ENCODE measurements at places on chromosomes 7 and 10.

DNA sequence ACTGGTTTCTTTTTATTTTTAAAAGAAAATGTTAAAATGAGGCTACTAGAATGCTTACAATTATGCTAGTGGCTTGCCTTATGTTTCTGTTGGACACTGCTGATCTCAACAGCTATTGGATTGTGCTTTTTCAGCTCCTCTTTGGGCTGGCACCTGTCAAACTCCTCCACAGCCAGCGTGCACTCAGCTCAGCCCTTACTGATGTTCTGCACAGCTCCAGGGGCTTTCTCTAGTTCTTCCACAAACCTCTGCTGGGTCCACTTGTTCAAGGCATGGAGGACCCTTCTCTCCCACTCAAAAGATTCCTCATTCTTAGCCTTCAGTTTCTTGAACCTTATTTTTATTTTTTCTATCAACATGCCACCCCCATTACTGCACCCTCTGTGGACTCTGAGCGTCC lies 96.0 kb downstream of the VIPR2 start:
- no peak for DNase-seq

GRCh38 chr7:39816462-39817060 lies 133.5 kb upstream of the CDK13 start:
- no peak for DNase-seq

DNA sequence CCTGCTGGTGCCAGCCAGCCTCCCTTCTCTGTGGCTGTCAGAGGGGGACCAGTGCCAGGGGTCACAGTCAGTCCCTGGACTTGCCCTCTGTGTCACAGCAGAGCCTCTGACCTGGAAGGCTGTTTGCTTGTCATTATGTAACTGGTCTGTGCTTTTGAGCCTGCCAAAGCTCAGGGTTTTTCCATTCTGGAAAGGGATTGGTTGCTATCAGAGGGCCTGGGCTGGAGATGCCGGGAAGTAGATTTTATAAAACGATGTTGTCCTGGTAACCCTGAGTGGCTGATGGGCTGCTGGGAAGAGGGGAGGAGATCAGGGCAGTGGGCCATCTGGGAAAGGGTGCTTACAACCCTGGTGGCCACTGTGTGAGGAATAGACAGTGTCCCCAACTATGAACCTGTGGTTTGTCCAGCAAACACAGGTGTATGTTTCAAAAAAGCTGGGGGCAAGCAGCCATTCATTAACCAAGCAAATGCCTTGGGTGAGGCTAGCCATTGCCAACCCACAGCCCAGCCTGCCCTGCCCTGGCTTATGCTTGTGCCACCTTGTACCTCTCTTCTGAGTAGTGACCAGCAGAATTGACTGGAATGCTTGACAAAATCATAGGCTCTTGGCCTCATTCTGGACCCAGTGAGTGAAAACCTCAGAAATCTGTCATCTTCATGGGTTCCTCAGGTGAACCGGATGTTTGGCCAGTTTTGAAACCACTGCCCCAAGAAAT lies 21.6 kb downstream of the SFTPD start:
- DNase-seq, result peak; percentile 35

GRCh38 chr10:58579011-58579655 lies 66.5 kb downstream of the BICC1 start:
- DNase-seq, result no peak

- no peak for DNase-seq
Observed at GRCh38 chr7:138880881-138881578, 83.0 kb upstream of the ATP6V0A4 start.

- DNase-seq, result no peak
Observed at GRCh38 chr7:158049271-158049670, 538.4 kb downstream of the PTPRN2 start.

DNA sequence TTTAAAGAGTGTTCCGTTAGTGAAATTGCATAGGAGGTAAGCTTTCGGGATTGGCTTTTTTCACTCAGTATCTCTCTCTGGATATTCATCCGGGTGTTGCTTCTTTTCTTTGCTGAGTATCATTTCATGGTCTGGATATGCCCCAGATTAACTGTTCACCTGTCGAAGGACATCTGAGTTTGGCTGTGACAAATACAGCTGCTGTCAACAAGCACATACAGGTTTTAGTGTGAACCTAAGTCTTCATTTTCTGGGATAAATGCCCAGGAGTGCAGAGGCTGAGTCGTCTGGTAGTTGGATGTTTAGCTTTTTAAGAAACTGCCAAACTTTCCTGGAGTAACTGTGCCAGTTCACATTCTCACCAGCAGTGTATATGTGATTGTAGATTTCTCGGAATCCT lies 5.6 kb downstream of the DOCK1 start:
- no peak for DNase-seq

DNA sequence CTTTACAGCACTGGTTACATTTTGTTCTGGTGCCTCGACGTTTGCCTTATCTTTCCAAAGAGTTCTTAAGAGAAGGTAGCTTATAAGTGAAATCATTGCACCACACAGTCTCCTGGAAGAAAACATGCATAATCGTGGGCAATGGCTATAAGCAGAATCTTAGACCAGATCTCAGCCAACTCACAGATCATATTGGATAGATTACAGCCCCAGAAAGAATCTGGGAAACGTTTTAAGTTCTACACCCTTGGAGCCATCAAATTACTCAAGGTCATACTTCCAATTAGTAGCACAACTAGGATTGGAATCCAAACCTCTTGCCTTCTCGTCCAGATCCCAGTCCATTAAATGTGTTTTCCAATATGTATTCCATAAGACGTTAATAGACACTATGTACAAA lies 8.8 kb upstream of the PDCD4 start:
- DNase-seq, result no peak

GRCh38 chr10:107557916-107558315 lies 393.4 kb upstream of the SORCS1 start:
- DNase-seq, result no peak
